Aorta (tissue), 5 donors: ENCODE measurements at places on chromosomes 13 and 19.
A peak's percentile ranks its signal among the peaks of the same experiment; 100 is the strongest.

- H3K27ac ChIP-seq: no peak overlapping the region
- no peaks in the 10 kb centered on the region for H3K27me3 ChIP-seq
- H3K36me3 ChIP-seq: no peaks in the 10 kb centered on the region
- no peak for DNase-seq
- no peak overlapping the region for H3K4me3 ChIP-seq
These were observed 85.4 kb upstream of the TUBA3C start for GRCh38 chr13:19266979-19267378.

DNA sequence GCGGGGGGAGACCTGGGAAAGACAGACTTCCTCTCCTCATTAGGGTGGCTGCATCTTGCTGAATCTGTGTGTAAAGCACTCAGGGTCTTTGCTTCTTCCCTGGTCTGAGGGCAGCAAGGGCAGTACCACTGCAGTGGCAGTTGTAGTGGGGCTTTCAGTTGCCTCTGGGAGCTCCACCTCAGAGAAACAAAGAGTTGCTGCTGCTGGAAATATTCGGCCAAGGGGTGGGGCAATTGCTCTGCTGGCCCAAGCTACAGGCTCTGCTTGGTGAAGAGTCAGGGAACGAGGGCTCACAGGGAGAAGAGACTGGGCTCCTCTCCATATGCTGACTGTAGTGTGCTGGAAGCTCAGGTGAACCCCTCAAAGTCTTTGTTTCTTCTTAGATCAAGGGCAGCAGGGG, 52.5 kb downstream of the POSTN start:
- no peak overlapping the region for H3K4me3 ChIP-seq
- no peaks in the 10 kb centered on the region for H3K36me3 ChIP-seq
- H3K27ac ChIP-seq: no peak overlapping the region
- H3K27me3 ChIP-seq: no peaks in the 10 kb centered on the region
- no peaks in the 10 kb centered on the region for H3K4me1 ChIP-seq
- no peak for DNase-seq

DNA sequence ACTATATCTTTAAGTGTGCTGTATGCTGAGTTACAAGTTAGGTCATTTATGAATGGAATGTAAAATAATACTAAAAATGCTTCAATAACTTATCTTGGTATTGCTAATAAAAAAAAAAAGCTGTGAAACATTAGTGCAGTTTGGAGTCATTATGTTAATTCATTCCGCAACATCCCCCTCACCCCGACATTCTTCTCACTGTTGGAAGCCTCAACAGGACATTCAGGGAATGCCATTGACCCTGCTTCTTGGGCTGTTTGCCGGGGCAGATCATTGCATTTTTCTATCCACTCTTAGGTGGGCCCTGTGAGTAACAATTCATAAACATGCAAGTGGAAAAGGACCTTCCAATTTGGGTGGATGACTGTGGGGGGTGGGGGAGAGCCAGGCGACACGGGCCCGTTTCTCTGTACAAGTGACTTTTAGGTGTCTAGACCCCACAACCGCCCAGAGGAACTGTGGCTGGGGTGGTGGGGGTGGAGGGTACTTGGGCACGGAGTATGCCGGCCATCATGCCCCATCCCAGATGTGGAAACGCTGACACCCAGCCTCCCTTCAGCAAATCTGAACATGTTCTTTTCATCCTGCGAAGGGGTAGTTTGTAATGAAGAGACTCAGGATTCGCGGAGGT, 185.9 kb downstream of the ZNF536 start:
- DNase-seq: no peak
- H3K4me3 ChIP-seq: no peak overlapping the region
- no peaks in the 10 kb centered on the region for H3K27me3 ChIP-seq
- no peaks in the 10 kb centered on the region for H3K4me1 ChIP-seq

DNA sequence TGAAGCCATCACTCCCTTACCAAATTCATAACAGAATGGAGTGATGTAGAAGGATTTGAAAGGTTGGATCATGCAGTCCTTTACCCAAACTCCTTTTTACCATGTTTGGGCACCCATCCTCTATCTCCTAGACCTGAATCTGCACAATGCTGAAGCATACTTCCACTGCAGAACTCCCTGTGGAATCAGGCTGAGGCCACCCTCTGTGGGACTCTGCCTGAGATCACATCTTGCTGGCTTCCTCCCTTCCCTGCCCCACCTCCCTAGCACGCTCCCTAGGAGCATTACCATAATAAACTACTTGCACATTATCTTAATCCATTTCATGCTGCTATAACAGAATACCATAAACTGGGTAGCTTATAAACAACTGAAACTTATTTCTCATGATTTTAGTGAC, 68.4 kb upstream of the VSTM2B start:
- no peak for DNase-seq
- no peaks in the 10 kb centered on the region for H3K27me3 ChIP-seq
- H3K4me3 ChIP-seq: no peak overlapping the region
- no peaks in the 10 kb centered on the region for H3K36me3 ChIP-seq
- H3K4me1 ChIP-seq: no peaks in the 10 kb centered on the region

- peak within 1 kb of the TSS; percentile 92 for H3K27ac ChIP-seq
- DNase-seq: peak; percentile 95
- no peaks in the 10 kb centered on the region for H3K27me3 ChIP-seq
These were observed at the start of gene MIDN for GRCh38 chr19:1248139-1248785. MIDN (plus strand) TSS chr19:1248583; CDS start chr19:1250297, 1,714 bp downstream.

GRCh38 chr19:50808856-50809255, 14.7 kb downstream of the KLK1 start:
- H3K27ac ChIP-seq: no peak overlapping the region
- H3K4me3 ChIP-seq: no peak overlapping the region
- no peaks in the 10 kb centered on the region for H3K4me1 ChIP-seq
- H3K27me3 ChIP-seq: no peaks in the 10 kb centered on the region

DNA sequence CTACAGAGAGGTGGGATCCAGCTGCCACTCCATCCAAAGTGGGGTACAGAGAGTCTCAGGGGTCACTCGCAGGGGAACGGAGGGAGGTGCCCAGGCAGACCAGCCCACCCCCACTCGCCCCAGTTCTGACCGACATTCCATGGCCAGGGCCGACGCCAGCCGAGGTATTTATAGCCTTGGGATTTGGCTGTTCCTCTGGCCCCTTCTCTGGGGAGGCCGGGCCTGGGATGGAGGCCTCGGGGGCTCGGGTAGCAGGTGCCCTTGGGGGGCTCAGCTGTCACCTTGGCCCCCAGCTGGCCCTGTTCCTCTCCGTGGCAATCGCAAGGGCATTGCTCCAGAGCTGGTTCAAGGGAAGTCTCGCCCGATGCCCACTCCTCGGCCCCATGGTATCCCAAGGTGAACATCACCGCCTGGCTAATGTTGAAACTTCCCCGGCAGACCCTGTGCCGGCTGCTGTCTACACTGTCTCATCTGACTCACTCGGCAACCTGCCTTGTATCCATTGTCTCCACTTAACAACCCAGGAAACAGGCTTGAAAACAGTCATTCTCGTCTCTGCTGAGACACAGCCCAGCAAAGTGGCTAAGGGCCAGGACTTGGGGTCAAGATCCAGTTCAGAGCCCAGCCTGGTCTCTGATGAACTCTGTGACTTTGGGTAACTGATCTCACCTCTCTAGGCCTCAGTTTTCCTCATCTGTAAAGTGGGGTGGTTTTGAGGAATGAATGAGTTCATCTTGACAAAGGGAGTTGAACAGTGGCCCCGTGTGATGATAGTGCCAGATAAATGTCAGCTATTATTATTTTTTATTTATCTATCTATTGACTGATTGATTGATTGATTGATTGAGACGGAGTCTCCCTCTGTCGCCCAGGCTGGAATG, 9.7 kb downstream of the PRKACA start:
- no peak overlapping the region for H3K4me3 ChIP-seq
- peaks cover 3% of the 10 kb centered on the region for H3K36me3 ChIP-seq
- peak; percentile 74 for DNase-seq

GRCh38 chr19:10712754-10713153, 5.1 kb upstream of the DNM2 start:
- no peaks in the 10 kb centered on the region for H3K36me3 ChIP-seq
- H3K27me3 ChIP-seq: no peaks in the 10 kb centered on the region
- H3K4me3 ChIP-seq: no peak overlapping the region
- no peak overlapping the region for H3K27ac ChIP-seq
- DNase-seq: no peak

GRCh38 chr13:74919914-74920313, 562.1 kb downstream of the TBC1D4 start:
- H3K27me3 ChIP-seq: peaks cover 2% of the 10 kb centered on the region
- H3K4me3 ChIP-seq: no peak overlapping the region
- H3K27ac ChIP-seq: no peak overlapping the region
- no peaks in the 10 kb centered on the region for H3K4me1 ChIP-seq
- DNase-seq: no peak

DNA sequence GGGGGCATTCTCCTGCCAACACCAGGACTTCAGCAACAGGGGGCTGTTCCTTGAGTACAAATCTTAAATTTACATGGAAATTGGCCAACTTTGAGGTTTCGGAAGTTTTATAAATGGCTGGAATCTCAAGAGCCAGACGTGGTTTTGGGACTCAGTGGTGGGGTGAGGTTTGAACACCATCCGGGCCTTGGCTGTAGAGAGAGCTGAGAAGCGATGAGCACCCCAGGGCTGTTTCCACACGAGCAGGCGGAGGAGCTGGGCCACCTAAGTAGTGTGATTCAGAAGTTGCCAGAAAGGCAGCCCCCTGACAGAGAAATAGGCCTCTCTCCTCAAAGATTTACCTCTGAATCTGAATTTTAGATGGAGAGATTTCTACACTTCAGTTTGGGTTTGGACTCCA, 89.0 kb downstream of the FGF9 start:
- no peak for DNase-seq
- no peak overlapping the region for H3K4me3 ChIP-seq
- H3K27me3 ChIP-seq: no peaks in the 10 kb centered on the region
- no peaks in the 10 kb centered on the region for H3K4me1 ChIP-seq

- DNase-seq: no peak
- H3K4me3 ChIP-seq: no peak overlapping the region
- no peaks in the 10 kb centered on the region for H3K4me1 ChIP-seq
These were observed 27.3 kb downstream of the COG6 start for GRCh38 chr13:39682788-39683187.

DNA sequence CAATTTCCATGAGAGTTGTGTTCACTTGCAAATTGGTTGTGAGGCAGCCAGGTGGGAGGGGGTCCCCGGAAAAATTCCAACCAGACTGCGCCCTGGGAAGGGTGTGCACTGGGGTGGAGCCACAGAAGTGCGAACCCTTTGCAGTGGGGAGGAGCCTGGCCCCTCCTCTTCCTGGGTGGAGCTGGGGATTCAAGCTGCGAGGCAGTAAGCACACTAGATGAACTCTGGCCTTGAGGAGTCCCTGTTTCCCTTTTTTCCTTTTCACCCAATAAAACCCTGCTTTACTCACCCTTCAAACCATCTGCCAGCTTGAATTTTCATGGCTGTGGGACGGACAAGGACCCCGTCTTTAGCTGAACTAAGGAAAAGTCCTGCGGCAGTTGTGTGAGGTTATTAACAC, 31.0 kb upstream of the MBNL2 start:
- H3K27me3 ChIP-seq: no peaks in the 10 kb centered on the region
- H3K36me3 ChIP-seq: no peaks in the 10 kb centered on the region
- H3K27ac ChIP-seq: no peak overlapping the region
- no peaks in the 10 kb centered on the region for H3K4me1 ChIP-seq
- DNase-seq: no peak

GRCh38 chr13:60329221-60329923, 67.6 kb upstream of the TDRD3 start:
- H3K36me3 ChIP-seq: no peaks in the 10 kb centered on the region
- H3K4me1 ChIP-seq: no peaks in the 10 kb centered on the region
- H3K27ac ChIP-seq: no peak overlapping the region
- H3K27me3 ChIP-seq: no peaks in the 10 kb centered on the region

DNA sequence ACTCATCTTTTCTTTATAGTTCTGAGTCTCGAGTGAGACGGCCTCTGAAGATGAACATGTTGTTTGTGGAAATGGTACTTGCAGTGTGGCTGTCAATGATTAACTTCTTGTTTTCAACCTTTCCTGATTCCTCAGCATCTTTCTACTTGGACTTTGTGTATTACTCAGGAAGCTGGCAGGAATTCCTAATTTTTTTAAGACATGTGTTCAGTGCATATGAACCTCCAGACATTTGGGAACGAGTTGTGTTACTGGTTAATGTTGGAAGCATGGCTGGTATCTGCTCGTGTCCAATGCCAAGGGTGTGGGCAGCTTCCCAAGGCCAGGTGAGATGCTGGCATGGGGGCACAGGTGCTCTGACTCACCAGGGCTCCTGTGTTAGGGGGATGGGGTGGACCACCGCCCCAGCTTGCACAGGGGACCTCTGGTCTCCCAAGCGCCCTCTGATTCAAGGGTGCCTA, 61.1 kb upstream of the MCF2L start:
- no peak overlapping the region for H3K4me3 ChIP-seq
- H3K36me3 ChIP-seq: no peaks in the 10 kb centered on the region
- no peaks in the 10 kb centered on the region for H3K4me1 ChIP-seq
- no peak for DNase-seq
- H3K27ac ChIP-seq: no peak overlapping the region

DNA sequence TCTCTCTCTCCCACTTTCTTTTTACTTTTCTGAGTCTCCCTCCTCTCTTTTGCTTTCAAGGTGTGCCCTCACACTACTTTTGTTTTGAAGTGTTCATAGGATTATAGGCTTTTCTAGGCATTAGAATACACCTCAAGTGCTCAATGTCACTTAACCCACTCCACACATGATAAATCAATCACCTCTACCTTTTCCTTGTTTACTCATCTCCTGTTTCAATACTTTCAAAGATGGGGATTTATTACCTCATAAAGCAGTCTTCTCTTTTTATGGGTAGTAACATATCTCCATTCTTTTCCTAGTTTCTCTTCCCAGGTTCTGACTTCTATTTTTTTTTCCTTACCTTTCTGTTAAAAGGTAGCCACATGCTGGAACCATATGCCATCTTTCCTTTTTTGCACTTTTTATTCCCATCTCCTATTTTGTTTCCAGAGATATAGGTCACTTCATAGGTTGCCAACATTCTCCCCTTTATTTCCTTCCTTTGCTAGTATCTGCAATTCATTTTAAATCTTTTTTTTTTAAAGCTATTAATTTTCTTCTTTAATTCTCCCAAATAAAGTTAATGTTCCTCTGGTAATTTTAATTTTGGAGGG, 137.6 kb upstream of the SLC10A2 start:
- H3K36me3 ChIP-seq: no peaks in the 10 kb centered on the region
- H3K4me3 ChIP-seq: no peak overlapping the region
- DNase-seq: no peak
- H3K4me1 ChIP-seq: no peaks in the 10 kb centered on the region

GRCh38 chr19:14147797-14148605, 11.6 kb upstream of the ASF1B start:
- H3K4me3 ChIP-seq: no peak overlapping the region
- no peaks in the 10 kb centered on the region for H3K4me1 ChIP-seq
- DNase-seq: peak; percentile 79
- no peaks in the 10 kb centered on the region for H3K36me3 ChIP-seq
